HepG2 (cell line): ENCODE measurements at places on chromosomes 1 and 21. TPM values are rescaled to one million over a fixed set of nuclear protein-coding genes. Genes with fewer than 3 reads are reported as not detected.

E2F2 gene
- total RNA-seq, result 5.7 and 6.6 TPM in 2 replicates

LAMC2 gene
- not detected in 2 replicates for total RNA-seq

BCL2L15 gene
- 0.27 TPM in 1 of 2 replicates, not detected in the other for total RNA-seq

ARL8A gene
- 2.2 and 2.7 TPM in 2 replicates for total RNA-seq

AMY1B gene
- not detected in 2 replicates for total RNA-seq

BEND5 gene
- total RNA-seq, result not detected in 2 replicates

GRCh38 chr1:8089535-8090228, 63.6 kb upstream of the ERRFI1 start:
- H3K27ac ChIP-seq, result no peak overlapping the region
- H3K36me3 ChIP-seq, result no peaks in the 10 kb centered on the region
- H3K4me3 ChIP-seq, result no peak overlapping the region
- H3K27me3 ChIP-seq, result no peaks in the 10 kb centered on the region

- H3K27me3 ChIP-seq, result no peaks in the 10 kb centered on the region
- peaks cover 58% of the 10 kb centered on the region for H3K4me1 ChIP-seq
- no peak for DNase-seq
- peaks cover 2% of the 10 kb centered on the region; the same call in 1 of the 2 replicates for H3K36me3 ChIP-seq
- H3K4me3 ChIP-seq, result no peak overlapping the region
- peak overlapping the region; percentile 62 for H3K27ac ChIP-seq
These were observed 19.9 kb downstream of the HIPK1 start for GRCh38 chr1:113949007-113949406.

- no peaks in the 10 kb centered on the region for H3K27me3 ChIP-seq
- H3K4me3 ChIP-seq, result no peak overlapping the region
- DNase-seq, result no peak
- H3K4me1 ChIP-seq, result no peaks in the 10 kb centered on the region
- no peaks in the 10 kb centered on the region for H3K36me3 ChIP-seq
These were observed 418.8 kb downstream of the PTPRU start for GRCh38 chr1:29655145-29655544.

DNA sequence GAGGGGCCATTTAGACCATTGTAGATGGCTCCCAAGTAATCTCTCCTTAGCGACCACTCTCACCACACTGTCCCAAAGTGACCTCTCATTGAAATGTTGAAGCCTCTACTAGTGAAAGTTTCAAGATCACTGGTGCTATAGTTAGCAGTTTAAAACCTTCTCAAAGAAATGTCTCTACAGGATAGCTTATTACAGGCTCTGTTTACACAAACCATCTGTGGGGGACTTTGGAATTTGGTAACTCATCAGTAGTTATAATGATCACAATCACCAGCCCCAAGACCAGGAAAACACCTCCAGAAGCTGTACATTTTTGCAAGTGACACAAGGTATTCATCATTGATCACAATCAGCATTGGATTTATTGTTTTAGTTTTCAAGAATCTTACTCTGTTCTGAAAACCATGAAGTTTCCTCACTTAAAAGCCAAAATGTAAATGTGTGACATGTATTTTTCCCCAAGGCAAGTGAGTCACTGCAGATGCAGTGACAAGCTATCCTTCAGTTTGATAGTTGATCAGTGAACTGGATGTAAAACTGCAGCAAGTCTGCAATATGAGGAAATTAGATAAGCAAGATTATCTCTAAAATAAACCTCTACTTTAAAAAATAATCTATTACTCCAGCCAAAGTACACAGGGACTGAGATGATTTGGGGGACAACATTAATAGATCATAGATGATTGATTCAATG, 41.9 kb downstream of the C21orf91 start:
- no peaks in the 10 kb centered on the region for H3K27me3 ChIP-seq
- H3K4me1 ChIP-seq, result peaks cover 17% of the 10 kb centered on the region
- no peaks in the 10 kb centered on the region for H3K36me3 ChIP-seq
- no peak overlapping the region for H3K4me3 ChIP-seq

DNA sequence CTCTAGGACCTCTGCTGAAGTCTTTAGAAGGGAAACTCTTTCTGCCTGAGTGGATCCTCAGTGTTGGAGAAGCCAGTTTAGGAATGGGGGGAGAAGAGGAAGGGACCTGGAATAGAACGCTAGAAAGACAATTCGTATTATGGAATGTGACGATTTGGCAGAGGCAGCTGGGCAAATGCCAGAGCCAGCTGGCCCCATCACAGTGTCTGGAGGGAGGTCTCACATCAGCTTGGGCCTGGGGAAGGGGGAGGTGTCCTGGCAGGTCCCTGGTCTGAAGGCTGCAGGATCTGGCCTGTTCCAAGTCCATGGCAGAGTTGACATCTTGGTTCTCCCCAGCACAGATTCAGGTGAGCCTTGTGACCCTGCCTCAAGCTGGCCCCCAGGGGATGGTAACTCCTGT, 11.3 kb downstream of the TMCC2 start:
- H3K4me1 ChIP-seq, result no peaks in the 10 kb centered on the region
- H3K27ac ChIP-seq, result no peak overlapping the region
- no peaks in the 10 kb centered on the region for H3K36me3 ChIP-seq
- no peaks in the 10 kb centered on the region; the same call in 1 of the 2 replicates for H3K27me3 ChIP-seq
- H3K4me3 ChIP-seq, result no peak overlapping the region

DNA sequence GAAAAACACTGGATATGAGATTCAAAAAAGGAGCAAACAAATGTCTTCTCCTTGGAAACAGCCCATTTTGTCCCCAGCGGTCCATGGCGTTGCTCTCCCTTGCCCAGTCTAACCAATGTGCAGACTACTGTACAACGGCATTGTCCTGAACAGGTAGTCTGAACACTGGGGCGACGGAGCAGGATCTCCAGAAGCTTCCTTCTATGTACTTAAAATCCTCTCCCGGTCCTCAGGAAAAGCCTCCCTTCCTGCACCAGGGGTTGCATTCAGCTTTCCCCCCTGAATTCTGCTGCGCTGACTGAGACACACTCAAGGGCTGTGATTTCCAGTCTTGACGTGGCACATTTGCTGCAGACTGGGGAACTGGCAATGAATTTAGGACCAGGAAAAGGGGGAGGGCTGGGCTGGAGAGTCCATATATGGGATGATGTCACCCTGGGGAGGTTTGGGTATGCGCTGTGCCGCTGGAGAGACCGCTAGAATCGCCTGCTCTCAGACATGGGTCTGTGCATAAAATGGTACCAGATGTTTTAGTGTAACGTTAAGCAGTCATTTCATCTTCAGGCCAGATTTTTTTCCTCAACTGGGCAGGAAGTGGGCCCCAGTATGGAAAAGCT, 275.9 kb upstream of the C1orf105 start:
- no peak for DNase-seq
- H3K27me3 ChIP-seq, result no peaks in the 10 kb centered on the region
- H3K4me3 ChIP-seq, result no peak overlapping the region
- no peaks in the 10 kb centered on the region for H3K4me1 ChIP-seq
- no peak overlapping the region for H3K27ac ChIP-seq
- no peaks in the 10 kb centered on the region for H3K36me3 ChIP-seq

GRCh38 chr1:98827041-98827440, 165.5 kb downstream of the SNX7 start:
- H3K27me3 ChIP-seq, result no peaks in the 10 kb centered on the region
- no peak overlapping the region for H3K4me3 ChIP-seq
- H3K27ac ChIP-seq, result no peak overlapping the region
- no peak for DNase-seq
- H3K4me1 ChIP-seq, result no peaks in the 10 kb centered on the region

DNA sequence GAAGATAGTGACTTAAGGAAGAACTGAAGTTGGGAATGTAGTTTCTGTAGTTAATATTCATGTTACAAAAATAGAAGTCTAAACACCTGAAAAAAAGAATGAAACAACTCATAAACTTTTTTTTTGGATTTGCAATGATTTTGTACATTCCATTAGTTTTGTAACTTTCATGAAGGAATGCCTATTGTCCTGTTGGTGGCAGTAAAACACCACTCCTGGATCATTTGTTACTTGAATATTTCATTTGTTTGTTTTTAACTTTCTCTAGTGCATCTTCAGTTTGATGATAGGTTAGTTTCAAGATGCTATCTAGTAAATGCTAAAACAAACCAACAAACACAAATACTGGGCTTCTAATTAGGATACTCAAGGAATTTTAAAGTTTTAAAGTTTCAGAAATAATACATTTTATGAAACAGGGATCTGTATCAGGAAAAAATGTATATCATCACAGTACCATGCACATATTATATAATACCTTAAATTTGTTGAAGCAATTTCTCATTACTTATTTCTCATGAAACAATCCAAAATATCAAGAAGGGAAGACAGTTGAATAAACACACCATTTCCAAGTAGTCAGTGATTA, 229.7 kb upstream of the CACYBP start:
- peaks cover 10% of the 10 kb centered on the region; the same call in 1 of the 2 replicates for H3K4me1 ChIP-seq
- H3K27me3 ChIP-seq, result no peaks in the 10 kb centered on the region
- peak; percentile 49 for DNase-seq
- no peak overlapping the region for H3K4me3 ChIP-seq

DNA sequence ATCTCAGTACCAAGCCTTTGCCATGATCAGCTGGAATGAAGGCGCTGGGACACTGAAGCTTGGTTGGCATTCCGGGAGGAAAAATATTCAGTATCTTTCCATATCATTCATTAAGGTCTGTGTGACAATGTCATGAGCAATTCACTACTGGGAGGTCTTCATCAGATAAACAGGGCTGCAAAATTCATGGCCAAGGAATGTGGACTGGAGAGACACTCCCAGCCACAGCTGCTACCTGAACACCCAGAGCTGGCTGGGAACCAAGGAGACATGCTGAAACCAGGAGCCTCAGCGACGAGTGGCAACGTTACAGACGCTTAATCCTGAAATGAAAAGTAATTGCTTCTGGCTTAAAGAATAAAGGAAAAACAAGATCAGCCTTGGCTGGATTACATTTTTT, 30.6 kb upstream of the DDAH1 start:
- H3K4me1 ChIP-seq, result peaks cover 10% of the 10 kb centered on the region
- H3K27ac ChIP-seq, result no peak overlapping the region
- H3K27me3 ChIP-seq, result no peaks in the 10 kb centered on the region
- H3K36me3 ChIP-seq, result no peaks in the 10 kb centered on the region

GRCh38 chr1:81410351-81410750, 390.4 kb upstream of the ADGRL2 start:
- H3K4me3 ChIP-seq, result no peak overlapping the region
- no peak overlapping the region for H3K27ac ChIP-seq
- H3K36me3 ChIP-seq, result no peaks in the 10 kb centered on the region
- H3K4me1 ChIP-seq, result no peaks in the 10 kb centered on the region
- H3K27me3 ChIP-seq, result no peaks in the 10 kb centered on the region

GRCh38 chr21:36704281-36704957, 5.5 kb downstream of the SIM2 start:
- no peak overlapping the region for H3K4me3 ChIP-seq
- no peak for DNase-seq
- H3K27ac ChIP-seq, result no peak overlapping the region
- no peaks in the 10 kb centered on the region for H3K36me3 ChIP-seq
- peaks cover 10% of the 10 kb centered on the region for H3K4me1 ChIP-seq

DNA sequence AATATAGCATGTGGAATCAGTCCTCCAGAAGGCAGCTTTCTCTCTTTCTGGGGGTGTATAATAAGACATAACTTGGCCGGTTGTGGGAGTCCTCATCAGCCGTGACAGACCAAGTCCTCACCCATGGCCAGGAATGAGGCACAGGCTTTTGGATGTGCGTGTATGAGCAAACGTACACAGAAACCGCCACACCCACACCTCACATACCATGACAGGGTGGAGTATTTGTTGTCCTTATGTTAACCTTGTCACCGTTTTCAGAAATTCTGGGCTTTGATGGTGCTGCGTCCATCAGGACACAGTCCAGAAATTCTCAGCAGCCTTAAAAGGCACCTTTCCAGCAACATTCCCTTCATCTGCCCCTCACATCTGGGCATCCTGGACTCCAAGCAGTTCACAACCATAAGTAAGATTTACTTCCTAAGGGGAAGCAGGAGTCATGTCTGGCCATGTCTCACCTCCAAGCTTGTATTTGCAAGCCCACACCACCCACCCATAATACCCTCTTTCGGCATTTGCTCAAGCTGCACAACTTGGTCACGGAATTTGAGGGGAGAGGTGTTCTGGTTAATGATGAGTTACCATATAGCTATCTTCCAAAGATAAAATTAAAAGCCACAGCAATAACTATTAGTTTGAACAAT, 12.4 kb downstream of the C1orf116 start:
- H3K27ac ChIP-seq, result no peak overlapping the region
- H3K4me3 ChIP-seq, result no peak overlapping the region
- H3K4me1 ChIP-seq, result peaks cover 66% of the 10 kb centered on the region

GRCh38 chr1:221415651-221416050, 326.2 kb downstream of the DUSP10 start:
- H3K27ac ChIP-seq, result no peak overlapping the region
- H3K4me1 ChIP-seq, result no peaks in the 10 kb centered on the region

- no peak overlapping the region for H3K27ac ChIP-seq
- H3K4me3 ChIP-seq, result no peak overlapping the region
- DNase-seq, result no peak
These were observed 84.4 kb upstream of the ACTRT2 start for GRCh38 chr1:2936559-2937515.

- DNase-seq, result no peak
- no peak overlapping the region for H3K27ac ChIP-seq
- no peaks in the 10 kb centered on the region for H3K27me3 ChIP-seq
- H3K4me3 ChIP-seq, result no peak overlapping the region
These were observed 8.2 kb downstream of the HECTD3 start for GRCh38 chr1:45002650-45003645.

DNA sequence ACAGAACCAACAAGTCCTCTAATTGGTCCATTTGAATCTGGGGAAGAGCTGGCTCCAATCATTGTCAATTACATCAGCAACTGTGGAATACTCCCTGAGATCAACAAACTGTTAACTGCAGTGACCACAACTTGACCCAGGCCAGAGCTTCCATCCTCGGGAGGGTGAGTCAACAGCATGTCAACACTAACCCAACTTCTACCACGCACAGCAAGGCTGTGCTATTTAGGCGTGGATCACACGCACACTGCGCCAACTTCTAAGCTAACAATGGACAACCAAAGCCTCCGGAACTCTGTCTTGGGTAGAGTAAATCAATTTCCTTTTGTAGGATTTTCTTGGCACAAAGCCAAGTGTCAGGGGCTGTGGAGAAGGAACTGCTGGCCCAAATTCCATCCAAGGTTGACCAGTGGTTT, 30.4 kb downstream of the APP start:
- no peak overlapping the region for H3K4me3 ChIP-seq
- H3K27ac ChIP-seq, result no peak overlapping the region
- H3K27me3 ChIP-seq, result no peaks in the 10 kb centered on the region
- peaks cover 29% of the 10 kb centered on the region for H3K4me1 ChIP-seq
- peak; percentile 50 for DNase-seq

- no peak overlapping the region for H3K4me3 ChIP-seq
- no peaks in the 10 kb centered on the region for H3K4me1 ChIP-seq
- no peaks in the 10 kb centered on the region for H3K36me3 ChIP-seq
- H3K27ac ChIP-seq, result no peak overlapping the region
- H3K27me3 ChIP-seq, result peaks cover 1% of the 10 kb centered on the region; the same call in 1 of the 2 replicates
These were observed 153.5 kb upstream of the GALNT2 start for GRCh38 chr1:229913489-229913888.
